NCI-H1436 (cell line): ENCODE measurements at places on chromosomes 2 and 18.

DNA sequence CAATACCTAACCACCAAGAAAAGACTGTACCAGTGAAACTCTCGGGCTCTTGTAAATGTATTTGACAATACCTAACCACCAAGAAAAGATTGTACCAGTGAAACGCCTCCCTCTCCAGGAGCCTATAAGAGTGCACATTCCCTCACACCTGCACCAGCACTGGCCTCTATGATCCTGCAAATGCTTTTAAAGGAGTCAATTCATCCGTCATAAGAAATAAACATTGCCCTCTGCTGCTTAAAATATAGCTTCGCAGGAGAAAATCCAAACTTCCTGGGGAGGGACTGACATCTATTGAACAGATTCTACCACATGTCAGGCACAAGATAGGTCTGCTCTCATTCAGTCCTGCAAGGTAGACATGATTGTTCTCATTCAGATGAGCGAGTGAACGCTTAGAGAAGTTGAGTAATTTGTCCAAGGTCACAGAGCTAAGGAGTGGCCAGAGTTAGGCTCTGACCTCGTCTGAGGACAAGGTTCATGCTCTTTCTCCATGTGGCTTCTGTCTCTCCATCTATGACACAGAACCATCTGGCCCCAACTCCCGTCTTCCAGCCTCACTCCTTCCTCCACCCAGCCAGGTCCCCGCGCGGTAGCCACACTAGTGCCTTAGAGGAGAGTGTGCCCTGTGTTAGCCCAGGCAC, 38.7 kb downstream of the MCFD2 start:
- DNase-seq, result peak; percentile 34

- DNase-seq, result no peak
Observed at GRCh38 chr2:180871649-180872048, 108.8 kb upstream of the UBE2E3 start.

- no peak for DNase-seq
Observed at GRCh38 chr2:158113741-158114295, 12.1 kb downstream of the UPP2 start.

DNA sequence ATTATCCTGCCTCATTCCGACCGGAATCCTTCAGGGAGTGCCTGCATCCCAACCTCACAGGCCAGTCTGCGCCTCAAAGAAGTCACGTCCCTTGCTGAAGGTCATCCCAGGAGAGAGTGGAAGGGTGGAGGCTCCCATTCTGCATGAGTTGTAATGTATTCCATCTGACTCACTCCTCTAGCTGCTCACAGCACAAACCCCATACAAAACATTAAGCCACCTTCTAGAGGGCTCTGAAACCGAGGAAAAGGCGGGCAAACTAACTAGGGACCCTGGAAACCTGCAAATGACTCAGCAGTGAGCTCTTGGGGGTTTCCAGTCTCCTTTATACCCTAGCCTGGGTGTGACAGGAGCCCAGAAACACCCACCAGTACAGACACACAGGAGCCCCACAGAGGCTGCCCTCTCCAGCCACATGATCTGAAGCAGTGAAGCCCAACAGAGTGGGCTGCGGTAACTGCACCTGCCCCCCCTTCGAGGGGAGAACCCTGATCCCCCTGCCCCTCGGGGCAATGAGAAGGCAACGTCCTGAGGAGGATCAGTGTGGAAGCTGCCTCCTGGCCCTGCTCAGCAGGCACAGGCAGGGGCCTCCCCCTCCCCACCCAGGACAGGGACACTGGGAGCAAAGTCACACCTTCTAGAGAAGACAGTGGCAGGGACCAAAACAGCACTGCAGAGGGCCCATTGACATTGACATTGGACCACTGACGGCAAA, 69.3 kb upstream of the SNTG2 start:
- no peak for DNase-seq

DNA sequence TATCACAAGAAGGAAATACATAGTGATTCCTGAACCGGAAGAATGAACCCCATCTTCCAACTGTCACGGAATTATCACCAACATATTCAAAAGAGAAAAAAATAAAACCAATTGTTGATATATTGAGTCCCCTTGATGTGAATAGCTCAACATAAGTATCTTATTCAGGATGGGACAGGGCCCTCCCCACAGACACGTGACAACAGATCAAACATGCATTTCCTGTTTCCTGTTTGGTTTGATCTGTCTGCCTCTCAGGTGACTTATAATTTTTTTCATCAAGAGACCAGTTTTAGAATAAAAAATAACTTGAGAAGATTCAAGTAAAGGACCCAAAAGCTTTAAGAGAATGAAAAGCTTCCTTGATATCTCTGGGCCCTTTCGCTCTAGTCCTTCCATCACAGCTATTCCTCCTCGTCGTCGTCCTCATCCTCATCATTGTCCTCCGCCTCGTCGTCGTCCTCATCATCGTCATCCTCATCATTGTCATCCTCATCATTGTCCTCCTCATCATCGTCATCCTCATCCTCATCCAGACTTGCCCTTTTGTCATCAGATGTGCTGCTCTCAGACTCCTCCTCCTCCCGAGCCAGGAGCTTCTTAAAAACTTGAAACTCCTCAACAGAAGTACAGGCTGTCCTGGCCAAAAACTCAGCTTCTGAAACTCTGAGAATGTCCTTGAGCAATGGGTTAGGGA, 6.3 kb downstream of the MTERF4 start:
- DNase-seq, result no peak

GRCh38 chr2:226037526-226037925, 638.0 kb downstream of the NYAP2 start:
- DNase-seq, result no peak

DNA sequence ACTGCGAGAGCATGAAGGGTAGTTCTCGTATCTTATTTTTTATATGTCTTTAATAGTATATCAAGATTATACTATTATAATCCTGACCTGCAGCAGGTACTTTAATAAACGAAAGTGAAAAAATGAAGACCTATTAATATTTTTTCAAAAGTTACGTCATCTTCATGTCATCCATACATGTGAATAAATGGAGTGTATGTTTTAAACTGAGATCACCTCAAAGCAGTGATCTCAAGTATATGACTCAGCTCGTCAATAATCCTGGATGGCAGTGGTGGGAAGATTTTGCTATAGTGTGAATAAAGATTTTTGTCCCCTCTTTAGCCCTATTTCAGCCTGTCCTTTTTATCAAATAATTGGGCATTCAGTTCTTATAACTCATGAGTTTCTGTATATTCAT, 166.3 kb upstream of the FBXO11 start:
- DNase-seq, result no peak

- no peak for DNase-seq
Observed at GRCh38 chr18:44123743-44124142, 556.9 kb upstream of the SETBP1 start.

DNA sequence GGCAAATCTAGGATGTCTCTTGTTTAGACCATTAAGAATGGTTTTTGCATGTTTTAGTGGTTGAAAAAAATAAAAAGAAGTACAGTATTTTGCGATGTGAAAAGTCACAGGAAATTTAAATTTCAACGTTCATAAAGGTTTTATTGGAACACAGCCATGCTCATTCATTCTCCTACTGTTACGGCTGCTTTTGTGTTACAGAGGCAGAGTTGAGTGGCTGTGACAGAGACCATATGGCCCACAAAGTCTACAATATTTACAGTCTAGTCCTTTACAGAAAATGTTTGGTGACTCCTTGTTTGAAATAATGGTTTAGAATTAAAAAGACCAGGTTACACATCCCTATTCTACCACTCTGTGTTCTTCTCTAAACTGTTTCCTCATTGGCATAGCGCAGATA, 48.1 kb downstream of the MYOM1 start:
- DNase-seq, result no peak

- no peak for DNase-seq
Observed at GRCh38 chr2:168804214-168804613, 1.8 kb downstream of the NOSTRIN start.

DNA sequence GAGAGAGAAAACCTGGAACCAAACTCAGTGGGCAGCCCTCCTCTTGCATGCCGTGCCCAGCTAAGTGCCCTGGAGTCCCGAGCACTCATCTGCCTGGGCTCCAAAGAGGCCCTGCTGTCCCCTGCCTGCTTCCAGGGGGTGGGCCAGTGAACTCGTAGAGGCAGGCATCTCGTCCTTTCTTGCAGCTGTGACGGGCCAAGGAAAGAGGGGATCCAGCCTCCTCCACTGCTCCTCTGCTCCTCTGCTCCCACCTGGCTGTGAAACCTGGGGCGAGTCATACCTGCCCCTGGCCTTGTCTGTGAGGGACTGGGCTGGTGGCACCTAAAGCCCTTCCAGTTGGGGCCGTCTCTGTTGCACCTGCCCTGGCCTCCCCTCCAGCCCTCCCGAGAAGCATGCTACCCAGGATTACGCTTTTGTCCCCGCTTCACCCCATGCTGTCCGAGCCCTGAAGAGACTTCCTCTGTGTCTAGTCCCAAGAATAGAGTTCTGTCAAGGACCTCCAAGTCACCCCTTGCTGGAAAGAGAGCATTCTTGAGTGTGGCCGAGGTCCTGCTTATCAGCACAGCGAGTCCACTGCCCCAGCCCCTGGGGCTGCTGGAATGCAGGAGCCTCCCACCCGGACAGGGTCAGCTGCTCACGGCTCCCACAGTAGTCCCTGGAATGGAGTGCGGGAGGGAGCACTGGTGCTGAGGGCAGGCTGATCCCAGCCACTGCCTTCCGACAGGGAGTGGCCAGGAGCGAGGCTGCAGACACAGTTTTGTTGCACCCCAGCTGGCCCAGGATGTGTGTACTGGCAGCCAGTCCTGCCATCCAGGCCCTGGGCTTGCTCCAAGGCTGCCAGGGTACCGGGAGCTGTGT, 14.3 kb downstream of the KCNK3 start:
- no peak for DNase-seq

GRCh38 chr18:68725346-68725745, 10.4 kb upstream of the TMX3 start:
- no peak for DNase-seq

DNA sequence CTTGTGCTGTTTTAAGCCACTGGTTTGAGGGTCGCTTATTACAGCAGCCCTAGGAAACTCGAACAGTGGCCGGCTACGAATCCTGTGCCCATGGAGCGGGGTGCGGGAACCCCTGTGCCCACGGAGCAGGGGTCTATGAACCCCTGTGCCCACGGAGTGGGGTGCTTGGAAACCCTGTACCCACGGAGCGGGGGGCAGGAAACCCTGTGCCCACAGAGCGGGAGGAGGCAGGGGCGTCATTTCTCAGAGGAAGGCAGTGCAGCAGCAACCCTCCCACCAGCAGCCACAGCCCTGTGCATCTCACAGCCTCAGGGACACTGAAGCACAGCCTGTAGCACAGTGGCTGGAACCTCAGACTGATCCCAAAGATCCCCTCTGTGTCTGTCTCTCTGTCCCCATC, 34.2 kb upstream of the GPC1 start:
- no peak for DNase-seq

DNA sequence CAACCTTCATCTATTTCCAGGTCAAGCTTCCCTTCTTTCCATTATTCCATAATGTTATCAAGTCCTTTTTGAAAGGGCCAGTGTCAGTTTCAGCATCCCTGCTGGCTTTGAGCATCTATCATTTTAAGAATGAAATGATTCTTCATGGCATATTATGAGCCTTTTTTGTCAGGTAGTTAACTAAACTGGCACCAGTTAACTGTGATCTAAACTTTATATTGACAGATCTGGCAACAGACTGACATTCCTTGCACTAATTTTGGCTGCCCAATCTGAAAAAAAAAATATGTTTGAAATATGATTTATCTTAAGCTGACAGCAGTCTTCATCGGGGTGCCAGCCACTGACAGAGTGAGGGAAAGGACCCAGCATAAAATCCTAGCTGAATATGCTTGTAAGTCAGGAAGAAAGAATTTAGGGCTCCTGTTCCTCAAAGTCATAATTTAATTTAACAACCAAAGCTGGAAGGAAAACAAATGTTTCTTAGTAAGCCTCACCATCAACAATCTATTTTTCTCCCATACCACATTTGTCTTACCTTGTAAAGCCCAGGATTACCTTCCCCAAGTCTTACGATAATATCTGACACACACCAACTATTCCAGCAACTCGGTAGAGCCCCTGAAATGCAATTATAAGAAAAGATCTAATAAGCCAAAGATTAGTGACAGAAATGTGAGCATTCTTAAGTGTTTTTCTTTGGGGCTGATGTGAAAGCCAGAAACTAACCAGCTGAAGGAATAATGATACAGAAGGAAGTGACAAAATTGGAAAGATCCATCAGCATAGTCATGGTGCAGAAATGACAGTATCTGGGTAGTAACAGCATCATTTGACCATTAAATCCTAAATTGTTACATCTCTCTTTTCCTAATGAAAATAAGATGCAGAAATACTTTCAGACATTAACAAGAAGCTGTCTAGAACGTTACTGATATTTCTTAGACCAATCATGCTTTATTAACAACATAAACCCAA, 228.1 kb downstream of the RBM43 start:
- DNase-seq, result no peak

DNA sequence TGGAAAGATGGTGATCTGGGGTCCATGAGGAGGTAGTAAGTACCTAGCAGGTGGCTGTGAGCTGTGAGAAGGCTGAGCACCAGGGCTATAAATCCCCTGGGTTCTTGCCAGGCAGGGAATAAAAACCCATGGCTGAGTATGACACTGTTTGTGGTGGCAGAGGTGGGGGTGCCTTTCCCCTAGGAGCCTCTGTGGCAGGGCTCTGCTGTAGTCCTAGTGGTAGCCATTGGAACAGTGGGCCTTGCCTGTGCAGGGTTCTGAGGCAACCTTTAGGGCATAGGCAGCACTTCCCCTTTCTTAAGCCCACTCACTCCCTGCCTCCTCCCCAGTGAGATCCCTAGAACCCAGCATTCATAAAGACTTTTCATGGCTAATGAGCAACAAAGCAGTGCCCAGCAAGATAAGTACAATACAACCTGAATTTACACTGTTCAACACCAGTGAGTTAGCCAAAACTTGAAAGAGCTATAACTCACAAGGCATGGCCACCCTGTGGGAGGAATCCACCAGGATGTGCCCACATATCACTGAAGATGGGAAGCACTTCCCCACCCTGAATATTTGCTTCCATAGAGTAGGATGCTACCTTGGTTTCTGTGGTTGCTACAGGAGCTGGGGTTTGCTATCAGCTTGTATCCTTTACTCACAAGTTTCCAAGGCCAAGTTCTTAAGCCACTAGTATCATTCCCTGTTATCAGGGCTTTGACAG, 100.9 kb upstream of the NEUROD1 start:
- DNase-seq, result no peak

DNA sequence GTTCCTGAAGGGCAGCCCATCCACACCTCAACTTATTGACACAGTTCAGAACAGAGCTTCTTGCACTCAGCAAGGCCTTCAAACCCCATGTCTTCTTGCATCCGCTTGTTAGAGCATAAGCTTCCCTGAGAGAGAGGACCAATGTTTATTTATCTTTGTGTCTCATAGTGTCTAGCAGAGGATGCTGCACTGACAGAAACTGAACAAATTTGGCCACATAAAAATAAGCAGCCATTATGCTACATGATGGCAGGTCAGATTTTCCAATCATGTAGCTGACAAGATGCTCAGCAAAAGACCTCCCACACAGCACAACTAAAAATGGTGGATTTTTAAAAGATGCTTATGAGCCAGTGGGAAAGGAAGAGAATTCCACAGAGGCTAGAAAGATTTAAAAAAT, 38.1 kb upstream of the SIGLEC15 start:
- DNase-seq, result no peak

DNA sequence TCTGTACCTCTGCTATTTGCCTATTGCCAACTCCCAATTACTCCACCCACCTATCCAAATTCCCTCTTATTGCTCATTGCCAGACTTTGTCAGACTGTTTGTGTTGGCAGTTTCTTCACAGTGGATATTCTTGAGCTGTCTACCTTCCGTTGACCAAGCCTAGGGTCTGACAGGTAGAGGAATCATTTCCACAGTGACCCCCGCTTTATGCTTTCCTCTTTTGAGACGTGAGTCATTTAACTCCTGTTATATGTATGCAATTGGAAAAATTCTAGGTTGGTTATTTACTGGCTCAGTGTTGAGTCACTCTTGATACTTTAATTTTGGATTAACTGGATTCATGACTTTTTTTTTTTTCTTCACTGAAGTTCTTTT, 187.7 kb downstream of the IRS1 start:
- DNase-seq, result no peak
